ENCODE measurements at places on chromosomes 4 and X.

DNA sequence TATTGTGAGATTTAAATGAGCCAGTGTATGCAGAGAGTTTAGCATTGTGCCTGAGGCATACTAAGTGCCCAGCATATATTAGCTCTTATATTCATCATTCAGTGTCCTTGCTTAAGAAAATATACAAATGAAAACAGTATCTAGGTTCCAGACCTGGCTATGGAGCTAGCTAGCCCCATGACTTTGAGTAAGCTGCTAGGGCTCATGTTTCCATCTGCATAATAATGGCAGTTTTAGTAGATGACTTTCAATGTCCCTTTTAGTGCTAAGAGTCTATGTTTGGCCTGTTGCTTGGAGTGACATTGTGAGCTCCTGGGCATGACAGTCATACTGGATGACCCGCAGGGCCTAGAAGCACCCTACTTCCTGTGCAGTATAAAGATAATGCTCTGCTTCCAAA lies 435.3 kb downstream of the ZIC3 start:
- no peak for DNase-seq

- DNase-seq, result no peak
Observed at GRCh38 chr4:26145212-26145611, 175.6 kb upstream of the RBPJ start.

DNA sequence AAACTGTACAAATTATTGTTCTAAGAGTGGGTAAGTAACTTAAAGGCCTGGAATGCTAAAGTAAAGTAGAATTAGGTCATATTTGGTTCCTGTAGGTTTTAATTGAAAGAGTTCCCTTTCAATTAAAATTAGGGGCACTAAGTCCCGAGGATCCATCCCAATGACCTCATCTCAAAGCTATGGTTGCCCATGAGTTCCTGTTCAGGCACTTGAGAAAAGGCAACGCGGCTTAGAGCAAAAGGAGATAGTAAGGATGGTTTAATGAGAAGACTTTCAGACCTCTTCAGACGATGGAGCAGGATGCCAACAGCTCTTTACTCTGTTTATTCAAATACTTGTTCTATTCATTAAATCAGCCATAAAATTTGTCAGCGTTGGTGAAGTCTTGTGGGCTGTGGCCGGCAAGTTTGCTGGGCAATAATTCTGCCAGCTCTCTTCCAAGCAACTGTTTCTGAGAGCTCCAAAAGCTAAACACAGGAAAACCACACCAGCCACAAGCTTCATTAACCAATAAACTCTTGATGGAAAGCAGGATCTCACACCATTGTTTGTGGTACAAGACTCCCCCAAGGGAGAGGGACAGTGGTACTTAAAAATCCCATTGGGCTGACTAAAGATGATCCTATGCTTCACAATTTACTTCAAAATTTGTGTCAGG lies 167.4 kb downstream of the COL4A6 start:
- DNase-seq, result peak; percentile 42

DNA sequence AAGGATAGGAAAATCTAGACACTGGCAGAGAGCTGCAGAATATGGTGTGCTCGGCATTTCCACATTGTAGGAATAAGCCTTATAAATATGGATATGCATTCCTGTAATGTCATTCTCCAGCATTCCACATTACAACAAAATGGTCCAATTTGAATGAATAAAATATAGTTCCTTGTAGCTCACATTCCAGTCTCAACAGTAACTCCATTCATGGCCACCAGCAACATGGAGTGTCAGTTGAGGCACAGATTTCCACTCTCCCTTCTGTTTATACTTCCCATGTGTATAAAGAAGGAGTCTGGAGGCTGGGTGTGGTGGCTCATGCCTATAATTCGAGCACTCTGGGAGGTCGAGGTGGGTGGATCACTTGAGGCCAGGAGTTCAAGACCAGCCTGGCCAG lies 84.5 kb downstream of the AASDH start:
- DNase-seq, result peak; percentile 46

DNA sequence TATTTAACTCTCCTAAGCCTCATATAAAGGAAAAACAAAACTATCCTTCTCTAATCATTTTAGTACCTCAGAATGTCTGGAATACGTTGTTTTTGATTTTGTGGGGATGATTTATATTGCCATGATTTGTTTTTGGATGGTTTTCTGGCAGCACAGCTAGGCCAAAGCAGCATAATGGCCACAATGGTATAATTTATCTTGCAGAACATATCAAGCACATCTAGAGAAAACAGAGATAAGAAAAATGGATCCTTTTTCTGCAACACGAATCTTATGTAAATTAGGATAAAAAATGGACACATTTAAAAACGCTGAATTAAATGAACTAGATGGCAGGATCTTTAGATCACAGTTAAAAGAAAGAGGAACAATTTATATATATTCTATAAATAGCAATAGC lies 269.9 kb upstream of the FAT4 start:
- no peak for DNase-seq

GRCh38 chr4:11765849-11766453 lies 337.3 kb upstream of the HS3ST1 start:
- DNase-seq, result peak; percentile 28

- DNase-seq, result no peak
Observed at GRCh38 chr4:112416464-112416863, 99.5 kb downstream of the NEUROG2 start.

- peak; percentile 54 for DNase-seq
Observed at GRCh38 chrX:124217304-124218251, 114.9 kb upstream of the TEX13D start.

DNA sequence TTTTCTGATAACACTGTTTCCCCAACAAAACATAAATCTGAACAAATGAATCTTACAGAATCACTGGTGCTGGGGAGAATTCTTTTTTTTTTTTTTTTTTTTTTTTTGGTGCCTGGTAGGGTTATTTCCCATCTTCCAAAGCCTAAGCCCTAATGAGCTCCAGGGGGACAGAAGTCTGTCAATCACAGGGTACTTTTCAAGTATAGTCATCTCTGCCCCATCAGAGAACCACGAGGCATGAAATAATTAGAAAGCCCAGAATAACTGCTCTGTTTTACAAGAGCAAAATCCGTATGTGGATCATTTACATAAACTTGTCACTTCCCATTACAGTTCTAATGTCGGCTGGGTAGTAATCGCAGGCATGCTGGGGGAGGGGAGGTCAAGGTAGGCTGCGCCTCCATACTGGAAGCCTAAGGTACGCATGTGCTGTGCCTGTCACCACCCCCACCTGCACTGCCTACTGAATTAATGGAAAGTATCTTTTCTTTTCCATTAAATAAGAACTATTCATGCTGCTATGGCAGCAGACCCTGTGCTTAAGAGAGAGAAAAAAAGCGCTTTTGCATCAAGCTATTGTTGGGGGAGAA lies 164.7 kb upstream of the LEF1 start:
- DNase-seq, result no peak

DNA sequence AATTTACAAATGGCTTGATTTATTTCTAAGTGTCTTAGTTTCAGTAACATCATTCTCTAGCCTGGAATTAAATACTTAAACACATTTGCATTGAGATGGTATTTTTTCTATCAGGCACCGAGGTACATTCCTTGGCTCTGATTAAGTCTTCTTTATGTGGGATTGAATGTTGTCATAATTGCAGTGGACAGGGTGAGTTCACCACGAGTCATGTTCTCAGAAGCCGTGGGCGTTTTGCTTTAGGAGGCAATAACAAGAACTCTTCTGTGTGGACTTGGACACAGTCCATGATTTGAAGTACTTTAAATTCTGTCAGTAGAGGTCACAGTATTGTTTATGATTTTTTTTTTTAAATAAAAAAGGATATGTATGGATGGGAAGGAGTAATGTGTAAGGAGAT lies 57.1 kb upstream of the EFHC2 start:
- DNase-seq, result peak; percentile 73

DNA sequence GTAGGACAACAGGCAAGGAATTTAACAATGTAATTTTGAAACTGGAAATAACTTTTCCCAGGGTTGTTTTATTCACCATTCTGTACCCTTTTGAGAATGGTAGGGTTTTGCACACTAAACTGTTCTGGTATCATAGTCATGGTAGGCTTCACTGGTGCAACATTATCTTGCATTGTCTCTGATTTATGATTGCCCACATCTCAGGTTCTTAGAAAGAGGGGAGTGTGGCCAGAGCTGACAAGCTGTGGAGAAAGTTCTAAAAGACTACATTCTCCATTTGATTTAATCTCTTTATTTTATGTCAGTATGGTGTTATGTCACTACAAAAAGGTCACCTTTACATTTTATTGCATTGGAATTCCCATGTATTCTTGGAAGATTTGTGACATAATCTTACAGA lies 447.3 kb downstream of the GRIA2 start:
- no peak for DNase-seq

DNA sequence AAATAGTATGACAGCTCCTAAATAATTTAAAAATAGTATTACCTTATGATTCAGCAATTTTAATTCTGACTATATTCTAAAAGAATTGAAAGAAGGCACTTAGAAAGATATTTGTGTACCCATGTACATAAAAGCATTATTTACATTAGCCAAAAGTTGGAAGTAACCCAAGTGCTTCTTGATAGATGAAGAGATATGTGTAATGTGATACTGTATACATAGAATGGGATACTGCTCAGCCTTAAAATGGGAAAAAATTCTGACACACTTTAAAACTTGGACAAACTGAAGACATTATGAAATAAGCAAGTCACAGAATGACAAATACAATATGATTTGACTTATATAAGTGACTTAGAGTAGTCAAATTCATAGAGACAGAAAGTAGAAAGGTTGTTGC lies 112.2 kb downstream of the IDS start:
- peak; percentile 52 for DNase-seq

DNA sequence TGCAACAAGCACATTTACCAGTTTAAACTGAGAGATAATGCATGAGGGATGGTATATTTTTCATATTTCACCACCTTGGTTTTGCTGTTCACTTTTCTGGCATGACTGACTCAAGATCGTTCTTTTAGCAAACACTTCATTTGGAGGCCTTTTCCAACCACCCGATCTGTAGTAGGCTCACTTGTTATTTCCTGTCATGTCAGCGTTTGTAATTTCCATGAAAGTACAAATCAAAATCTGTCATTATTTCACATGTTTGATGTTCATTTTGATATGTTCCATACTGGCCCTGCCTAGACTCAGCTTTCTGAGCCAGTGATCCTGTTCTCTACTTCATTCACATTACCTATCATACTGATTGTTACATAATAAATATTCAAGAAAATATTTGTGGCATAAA lies 1888.3 kb upstream of the PCDH7 start:
- DNase-seq, result no peak

- no peak for DNase-seq
Observed at GRCh38 chr4:156545003-156545785, 426.4 kb downstream of the PDGFC start.

- DNase-seq, result no peak
Observed at GRCh38 chr4:87669373-87669772, 19.3 kb downstream of the DMP1 start.

DNA sequence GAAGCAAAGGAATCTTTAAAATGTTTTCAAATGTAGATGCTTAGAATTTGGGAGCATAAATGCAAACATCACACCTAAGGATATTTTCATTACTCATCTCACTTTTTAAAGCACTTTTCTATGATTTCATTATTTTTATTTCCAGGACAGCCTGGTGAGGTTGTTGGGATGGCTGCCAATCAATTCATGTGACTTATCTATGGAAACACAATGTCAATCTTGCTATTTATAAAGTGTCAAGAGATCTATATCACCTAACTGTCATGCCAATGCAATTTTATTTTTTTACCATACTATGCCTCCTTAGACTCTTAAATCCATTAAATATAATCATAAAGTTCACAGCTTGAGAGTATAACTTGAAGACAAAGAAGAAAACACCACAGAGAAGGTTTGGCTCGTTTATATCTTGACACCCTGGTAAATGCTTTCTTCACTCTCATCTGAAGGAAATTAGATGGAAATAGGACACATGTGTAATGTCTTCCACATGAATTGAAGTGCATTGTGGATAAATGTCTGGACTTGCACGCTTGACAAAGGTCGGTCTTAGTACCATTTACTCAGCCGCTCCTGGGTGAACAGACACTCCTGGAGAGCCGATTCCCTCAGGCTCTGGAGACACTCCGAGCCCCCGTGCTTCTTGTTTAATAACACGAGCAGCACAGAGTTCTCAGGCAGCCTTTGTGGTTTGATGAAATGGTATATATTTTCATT lies 425.7 kb upstream of the FAT1 start:
- DNase-seq, result no peak

DNA sequence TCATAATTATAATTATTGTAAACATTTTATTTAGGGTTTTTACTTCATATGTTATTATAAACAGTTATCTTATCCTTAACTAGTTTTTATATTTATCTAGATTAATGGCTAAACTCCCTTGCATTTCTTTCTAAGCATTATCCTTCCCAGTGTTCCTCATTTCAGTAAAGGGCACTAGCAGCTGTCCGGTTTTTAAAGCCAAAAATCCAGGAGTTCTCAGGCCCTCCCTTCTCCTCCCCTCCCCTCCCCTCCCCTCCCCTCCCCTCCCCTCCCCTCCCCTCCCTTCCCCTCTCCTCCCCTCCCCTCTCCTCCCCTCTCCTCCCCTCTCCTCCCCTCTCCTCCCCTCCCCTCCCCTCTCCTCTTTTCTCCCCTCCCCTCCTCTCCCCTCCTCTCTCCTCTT lies 58.9 kb downstream of the FBXO8 start:
- DNase-seq, result no peak

DNA sequence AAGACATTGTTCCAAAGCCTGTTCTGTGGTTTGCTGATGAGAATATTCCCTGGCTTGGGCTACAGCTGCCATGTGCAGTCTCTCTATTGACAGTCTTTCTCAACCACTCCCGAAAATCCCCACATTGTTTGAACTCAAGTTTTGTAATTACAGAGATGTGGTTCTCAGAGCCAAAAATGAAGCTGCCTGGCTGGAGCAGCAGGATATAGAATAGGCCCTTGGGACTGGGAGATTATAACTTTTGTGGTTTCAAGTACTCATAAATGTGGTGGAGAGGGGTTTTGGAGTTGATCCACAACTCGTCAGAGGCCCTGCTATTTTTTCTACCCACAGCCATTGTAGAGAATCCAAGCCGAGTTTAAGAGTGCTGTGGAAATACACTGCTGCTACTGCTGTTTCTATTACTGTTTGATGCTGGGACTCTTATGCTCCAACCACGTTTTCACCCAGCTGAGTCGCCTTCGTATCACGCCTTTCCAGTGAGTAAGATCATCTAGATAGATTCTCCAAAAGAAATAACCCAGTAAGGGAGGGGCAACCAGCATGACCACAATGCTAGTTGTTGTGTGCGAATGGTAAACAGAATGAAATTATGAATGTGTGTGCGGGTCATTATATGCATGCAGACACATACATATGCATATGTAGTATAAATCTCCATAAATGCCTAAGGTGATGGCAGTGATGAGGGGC lies 57.1 kb upstream of the ATXN3L start:
- peak; percentile 97 for DNase-seq

- DNase-seq, result no peak
Observed at GRCh38 chr4:138298431-138298830, 56.3 kb upstream of the SLC7A11 start.

DNA sequence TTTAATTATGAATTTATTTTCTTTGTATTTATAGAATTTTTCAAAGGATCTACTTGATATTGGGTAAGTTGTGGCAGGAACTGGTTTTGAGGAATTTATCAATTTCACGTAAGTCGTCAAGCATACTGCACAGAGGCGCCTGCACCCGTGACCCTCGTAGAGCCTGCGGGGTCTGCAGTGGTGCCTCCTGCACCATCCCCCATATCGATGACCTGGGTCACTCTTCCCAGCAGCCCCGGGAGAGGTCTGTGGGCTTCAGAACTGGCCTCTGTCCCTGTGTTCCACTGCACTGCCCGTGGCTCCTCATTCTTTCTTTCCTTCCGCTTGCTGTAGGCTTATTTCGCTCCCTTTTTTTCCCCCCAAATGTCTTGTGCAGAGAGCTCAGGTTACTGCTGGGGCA lies 31.5 kb upstream of the CPLX1 start:
- no peak for DNase-seq

- no peak for DNase-seq
Observed at GRCh38 chr4:152771741-152772533, 7.6 kb downstream of the TIGD4 start.

All from fibroblast of skin of scalp (primary cell).